Fibroblast of gingiva (primary cell): ENCODE measurements at places on chromosomes 7 and 10.

GRCh38 chr7:13024121-13024674 lies 336.8 kb downstream of the ARL4A start:
- DNase-seq = peak; percentile 92

GRCh38 chr7:26375726-26376174 lies 84.1 kb downstream of the SNX10 start:
- no peak for DNase-seq

GRCh38 chr10:110842326-110842904 lies 29.3 kb upstream of the PDCD4 start:
- no peak for DNase-seq

- no peak for DNase-seq
Observed at GRCh38 chr7:100991631-100992030, 22.3 kb downstream of the MUC12 start.

DNA sequence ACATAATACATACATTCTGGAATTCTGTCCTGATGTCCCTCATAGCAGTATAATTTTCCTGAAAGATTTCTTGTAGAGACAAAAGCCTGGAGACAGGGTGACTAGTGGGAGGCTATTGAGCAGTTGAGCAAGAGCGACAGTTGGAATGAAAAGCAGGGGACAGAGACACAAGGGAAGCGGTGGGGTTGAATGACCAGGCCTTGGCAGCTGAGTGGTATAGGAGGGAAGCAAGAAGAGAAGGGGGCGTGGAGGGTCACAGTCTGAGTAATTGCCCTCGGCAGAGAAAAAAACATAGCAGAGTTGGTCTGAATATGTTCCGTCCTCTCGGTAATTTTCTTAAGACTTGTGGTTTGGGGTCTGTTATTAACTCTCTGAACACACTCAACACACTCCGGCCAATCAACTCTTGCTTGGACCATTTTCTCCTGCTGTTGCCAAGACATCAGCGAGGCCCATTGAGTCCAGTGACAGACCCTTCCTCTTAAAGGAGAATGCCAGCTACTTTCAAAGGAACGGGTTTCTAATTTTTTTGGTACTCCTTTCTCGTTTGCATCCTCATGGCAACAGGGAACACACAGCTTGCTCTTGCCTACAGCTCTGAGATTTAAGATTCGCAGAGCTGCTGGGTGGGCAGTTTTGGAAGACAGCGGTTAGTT lies 5.3 kb upstream of the ACTR3B start:
- DNase-seq = no peak

DNA sequence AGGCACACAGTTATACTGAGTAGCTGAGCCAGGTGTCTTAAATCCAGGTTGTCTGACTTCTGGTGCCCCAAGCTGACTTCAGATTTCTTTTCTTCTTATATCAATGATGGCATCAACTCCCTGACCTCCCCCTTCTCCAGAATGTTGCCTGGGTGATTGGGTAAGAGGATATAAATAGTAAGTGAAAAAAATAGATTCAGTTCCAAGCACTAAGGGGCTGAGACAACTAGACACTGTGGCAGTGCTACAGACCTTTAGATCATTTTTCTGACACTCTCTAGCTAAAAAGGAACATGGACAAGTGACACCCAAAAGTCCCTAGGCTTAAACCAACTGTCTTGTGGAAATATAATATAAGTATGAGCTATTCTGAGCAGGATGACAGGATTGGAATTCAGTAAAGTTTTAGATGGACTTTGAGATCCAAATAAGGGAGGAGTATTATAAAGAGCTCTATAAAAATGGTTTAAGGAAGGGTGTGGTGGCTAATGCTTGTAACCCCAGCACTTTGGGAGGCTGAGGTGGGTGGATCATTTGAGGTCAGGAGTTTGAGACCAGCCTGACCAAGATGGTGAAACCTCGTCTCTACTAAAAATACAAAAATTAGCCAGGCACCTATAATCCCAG lies 589.1 kb upstream of the GALNT17 start:
- DNase-seq = no peak

DNA sequence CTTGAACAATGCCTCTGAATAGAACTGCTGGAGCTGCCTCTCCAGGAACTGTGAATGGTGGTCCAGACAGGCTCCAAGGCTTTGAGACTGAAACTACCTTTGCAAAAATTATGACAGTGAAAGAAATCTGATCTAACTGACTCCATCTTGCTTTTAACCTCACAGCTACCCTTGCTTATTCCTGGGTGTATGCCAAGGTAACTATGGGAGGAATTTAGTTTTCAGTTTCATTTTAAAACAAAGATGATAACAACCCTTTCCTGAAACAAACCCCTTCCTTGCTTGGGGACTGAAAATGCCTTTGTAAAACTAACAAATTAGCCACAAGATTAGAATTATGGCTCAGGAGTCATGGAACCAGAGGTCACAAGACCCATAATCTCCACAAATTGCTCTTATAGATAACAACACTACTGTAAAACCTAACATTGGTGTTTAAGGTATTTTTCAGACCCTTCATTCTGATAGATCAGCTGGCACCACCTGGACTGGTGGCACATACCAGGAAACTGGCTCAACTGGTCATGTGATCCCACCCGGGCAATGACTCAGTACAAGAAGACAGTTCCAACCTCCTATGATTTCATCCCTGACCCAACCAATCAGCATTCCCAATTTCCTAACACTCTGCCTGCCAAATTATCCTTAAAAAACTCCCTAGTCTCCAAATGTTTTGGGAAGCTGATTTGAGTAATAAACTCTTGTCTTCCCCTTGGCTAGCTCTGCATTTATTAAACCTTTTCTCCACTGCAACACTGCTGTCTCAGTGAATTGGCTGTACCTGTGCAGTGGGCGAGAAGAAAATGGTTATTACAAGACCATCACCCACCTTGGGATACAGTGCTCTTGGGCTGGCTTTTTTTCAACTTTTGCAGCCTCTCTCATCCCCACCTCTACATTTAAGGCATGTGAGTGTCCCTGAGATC lies 608.1 kb downstream of the TYW1 start:
- DNase-seq = no peak

DNA sequence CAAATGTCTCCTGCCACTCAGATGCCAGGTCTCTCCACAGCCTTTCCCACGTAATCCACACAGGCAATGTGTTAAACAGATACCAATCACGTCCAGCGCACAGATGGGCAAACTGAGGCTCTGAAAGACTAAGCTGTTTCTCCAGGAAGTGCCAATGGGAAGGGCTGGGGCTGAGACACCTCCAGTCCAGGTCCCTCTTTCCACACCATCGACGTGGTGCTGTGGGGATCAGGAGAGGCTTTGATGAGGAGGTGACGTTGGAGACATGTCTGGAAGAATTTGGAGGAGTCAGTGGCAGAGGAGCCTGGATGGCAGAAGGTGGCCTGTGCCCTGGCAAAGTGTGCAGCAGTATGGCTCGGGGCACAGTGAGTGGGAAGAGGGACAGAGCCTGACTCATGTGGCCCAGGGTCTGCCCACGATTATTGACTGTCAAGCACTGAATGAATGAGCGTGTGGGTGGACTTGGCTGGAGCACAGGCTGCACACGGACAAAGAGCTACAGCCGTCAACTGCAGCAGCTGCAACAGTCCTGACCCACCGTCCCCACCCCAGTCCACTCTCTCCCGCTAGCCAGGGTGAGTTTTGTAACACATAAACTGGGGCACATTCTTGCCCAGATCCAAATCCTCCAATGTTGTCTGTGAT lies 40.8 kb upstream of the HSPA12A start:
- no peak for DNase-seq

- DNase-seq = no peak
Observed at GRCh38 chr10:33196710-33197491, 137.6 kb downstream of the NRP1 start.

GRCh38 chr10:114246679-114247305 lies 7.7 kb downstream of the VWA2 start:
- DNase-seq = no peak

DNA sequence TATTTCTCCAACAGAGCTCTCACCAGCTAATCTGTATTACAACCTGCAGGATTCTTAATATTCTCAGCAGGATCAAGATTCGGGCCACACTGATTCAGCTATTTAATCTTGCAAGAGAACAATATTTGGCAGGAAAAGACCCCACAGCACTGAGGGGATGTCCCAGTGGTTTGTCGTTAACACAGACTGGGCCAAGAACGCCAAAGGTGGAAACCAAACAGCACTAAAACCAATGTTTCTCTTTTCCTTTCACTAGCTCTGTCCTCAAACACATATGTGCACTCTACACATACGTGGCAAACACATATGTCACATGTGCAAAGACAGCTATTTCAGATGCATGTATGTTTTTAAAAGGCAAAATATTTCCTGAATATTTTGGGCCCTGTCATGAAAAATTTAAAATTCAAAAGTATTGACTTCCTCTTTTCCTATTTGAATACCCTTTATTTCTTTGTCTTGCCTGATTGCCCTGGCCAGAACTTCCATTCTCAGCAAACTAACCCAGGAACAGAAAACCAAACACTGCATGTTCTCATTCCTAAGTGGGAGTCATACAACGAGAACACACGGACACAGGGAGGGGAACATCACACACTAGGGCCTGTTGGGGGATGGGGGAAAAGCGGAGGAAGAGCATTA lies 51.7 kb upstream of the NEBL start:
- DNase-seq = no peak

DNA sequence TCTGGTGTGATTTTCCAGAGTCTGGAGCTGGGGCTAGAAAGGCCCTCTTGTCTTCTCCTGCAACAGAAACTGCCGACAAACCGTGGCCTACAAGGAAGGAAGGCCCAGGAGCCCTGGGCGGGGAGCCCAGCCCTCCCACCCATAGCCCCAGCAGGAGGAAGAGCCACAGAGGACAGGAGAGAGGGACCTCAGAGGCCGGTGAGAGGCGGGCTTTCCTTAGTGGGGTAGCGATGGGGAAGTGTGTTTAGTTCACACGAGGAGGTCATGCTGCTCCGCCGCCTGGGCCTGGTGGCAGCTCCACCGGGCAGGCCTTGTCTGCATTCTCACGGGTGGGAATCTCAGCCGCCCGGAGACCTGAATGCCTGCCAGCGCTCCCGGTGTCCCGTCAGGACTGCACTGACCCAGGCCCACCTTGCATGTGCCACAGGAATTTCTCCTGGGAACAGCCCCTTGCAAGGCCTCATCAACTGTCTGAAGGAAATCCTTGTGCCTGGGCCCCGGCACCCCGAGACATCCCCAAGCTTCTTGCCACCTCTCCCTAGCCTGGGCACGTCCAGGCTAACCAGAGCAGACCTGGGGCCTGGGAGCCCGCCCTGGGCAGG lies 50.9 kb downstream of the ZNF467 start:
- DNase-seq = no peak

GRCh38 chr7:131724776-131725345 lies 168.4 kb upstream of the PODXL start:
- DNase-seq = no peak

- DNase-seq = no peak
Observed at GRCh38 chr7:38817526-38817925, 91.5 kb downstream of the VPS41 start.

- DNase-seq = no peak
Observed at GRCh38 chr7:25985196-25985595, 166.8 kb upstream of the NFE2L3 start.

DNA sequence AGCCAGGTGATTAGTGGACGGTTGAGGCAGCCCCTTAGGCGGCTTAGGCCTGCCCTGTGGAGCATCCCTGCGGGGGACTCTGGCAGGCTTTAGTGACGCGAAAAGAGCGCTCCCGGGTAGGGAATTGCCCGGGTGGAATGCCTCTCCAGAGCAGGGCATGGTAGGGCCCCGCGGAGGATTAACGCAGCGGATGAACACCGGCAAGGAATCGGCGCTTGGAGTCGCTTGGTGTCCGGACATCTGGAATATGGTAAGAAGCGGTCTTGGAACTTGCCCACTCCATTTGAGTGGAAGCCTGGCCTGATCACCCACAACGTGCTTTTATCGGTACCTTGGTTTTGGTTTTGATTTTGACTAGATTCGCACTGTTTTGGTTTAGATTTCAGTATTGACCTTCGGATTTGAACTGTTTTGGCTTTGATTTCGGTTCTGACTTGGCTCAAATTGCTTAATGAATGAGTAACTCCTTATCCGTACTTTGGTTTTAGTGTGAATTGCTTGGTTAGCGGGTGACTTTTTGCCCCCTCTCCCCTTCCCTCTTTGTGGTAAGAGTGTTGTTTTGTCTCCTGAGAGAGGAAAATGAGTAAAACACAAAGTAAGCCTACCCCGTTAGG lies 24.2 kb upstream of the CHST3 start:
- no peak for DNase-seq

DNA sequence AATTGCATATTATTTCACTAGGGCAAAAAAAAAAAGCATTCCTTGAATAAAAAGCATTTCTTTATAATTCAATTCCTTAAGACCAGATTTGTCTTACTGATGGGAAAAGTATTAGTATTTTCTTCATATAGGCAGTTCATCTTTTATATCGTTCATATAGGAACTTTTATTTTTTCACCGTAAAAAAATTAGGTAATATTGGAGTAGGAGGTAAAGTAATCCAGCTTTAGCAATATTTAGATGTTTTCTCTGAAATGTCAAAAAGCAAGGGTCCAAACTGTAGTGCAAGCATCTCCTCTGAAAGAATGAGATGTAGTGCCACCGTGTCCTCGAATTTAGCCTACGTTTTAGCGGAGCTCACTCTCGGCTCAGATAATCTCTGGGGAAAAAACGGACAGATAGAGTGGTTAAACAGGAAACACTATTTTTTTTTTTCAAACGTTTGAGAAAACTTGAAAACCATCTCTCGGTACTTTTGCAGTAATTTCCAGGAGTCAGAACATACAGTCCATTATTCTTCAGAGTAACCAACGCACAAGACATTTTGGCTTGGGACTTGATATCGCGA lies 5.5 kb upstream of the SPAG6 start:
- no peak for DNase-seq

- no peak for DNase-seq
Observed at GRCh38 chr10:14671386-14671831, 103.3 kb downstream of the FAM107B start.

DNA sequence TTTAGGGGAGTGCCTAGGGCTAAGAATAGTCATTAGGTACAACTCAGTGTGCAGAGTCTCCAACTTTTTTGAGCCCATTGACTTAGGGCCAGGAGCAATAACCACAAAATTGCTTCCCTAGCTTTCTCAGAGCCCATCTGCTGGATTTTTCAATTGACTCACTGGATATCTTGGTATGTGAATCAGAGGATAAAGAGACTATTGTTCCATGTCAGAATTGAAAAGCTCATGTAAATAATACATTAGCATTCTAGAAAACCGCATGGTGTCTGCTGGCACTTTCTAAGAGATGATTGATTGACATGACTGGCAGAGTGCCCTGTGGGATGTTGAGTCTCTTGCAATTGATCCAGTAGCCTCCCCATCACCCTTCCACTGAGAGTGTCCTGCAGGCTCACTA lies 246.2 kb downstream of the CCDC7 start:
- DNase-seq = no peak

GRCh38 chr10:132319853-132320653 lies 11.9 kb upstream of the LRRC27 start:
- peak; percentile 84 for DNase-seq

DNA sequence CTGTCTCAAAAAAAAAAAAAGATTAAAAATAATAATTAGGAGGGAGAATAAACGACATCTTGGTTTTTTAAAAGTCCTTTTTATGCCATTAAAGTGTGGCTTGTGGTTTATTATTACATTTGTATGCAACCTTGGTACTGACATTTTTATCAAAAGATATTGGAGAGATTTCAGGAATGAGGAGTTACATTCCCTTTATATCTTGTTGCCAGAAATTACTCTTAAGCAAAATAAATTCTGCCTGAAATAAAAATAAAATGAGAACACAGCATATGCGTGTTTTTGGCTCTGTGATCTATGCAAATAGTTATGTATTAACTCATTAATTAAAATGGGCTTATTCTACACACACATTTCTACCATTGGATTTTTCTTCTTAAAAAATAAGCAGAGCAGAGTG lies 202.4 kb downstream of the BICC1 start:
- DNase-seq = peak; percentile 29

- no peak for DNase-seq
Observed at GRCh38 chr7:96014617-96015016, 242.3 kb downstream of the DYNC1I1 start.
